ENCODE measurements at places on chromosomes 5 and 9.

GRCh38 chr5:103424453-103425205, 138.0 kb downstream of the NUDT12 start:
- DNase-seq, result no peak

- DNase-seq, result no peak
These were observed 502.3 kb downstream of the DIRAS2 start for GRCh38 chr9:90140131-90140818.

DNA sequence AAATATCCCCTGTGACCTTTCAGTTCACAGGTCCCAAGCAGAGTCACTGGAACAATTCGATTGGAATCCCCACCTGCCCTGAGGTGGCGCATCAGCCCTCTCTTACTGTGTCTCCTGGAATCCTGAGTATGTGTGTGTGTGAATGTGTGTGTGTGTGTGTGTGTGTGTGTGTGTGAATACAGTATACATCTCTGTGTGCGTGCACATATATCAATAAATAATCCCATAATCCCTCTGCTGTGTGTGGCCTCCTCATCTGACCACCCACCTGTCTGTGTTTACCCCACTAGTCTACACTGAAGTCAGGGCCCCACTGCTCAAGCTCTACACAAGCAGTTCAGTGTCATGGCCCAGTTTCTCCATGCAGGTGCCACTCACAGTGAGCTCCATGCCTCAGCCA, 187.4 kb downstream of the ERCC6L2 start:
- no peak for DNase-seq

DNA sequence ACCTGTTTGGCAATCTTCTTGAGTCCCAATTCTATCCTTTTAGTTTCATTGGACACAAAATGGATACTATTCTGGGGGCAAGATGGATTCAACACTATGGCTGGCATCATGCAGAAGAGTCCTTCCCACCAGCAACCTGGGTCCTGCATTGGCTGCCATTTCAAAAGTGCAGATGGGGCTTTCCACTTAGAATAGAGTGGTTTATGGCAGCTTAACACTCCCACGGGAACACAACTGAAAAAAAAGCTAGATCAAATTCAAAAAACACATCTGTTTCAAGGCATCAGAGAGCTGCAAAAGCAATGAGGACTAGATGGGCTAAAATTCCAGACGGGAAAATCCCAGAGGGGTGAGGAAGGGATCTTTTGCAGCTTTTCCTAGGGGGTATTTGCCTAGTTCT, 11.2 kb upstream of the HMHB1 start:
- no peak for DNase-seq

DNA sequence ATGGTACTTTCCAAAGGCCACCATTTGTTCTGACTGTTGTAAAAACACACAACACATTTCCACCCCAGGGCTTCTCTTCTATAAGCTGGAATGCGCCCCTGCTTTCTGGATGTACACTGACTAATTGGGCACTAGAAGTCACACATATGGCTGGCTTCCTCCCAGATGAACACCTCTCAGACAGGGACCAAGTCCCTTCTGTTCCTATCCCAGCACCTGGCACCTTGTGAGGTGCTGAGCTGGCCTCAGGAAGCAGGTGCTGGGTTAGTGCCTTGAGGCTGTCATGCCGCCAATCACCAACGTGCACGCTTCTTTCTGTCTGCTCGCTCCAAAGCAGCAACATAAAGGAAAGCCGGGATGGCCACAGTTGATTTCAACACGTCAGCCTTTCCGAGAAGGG, 93.2 kb downstream of the FSTL4 start:
- no peak for DNase-seq

GRCh38 chr9:69867081-69867814, 46.6 kb downstream of the CFAP95 start:
- no peak for DNase-seq

GRCh38 chr9:29555502-29555901, 1982.2 kb upstream of the C9orf72 start:
- DNase-seq, result no peak

- DNase-seq, result no peak
These were observed 6.9 kb downstream of the IL17B start for GRCh38 chr5:149372076-149372795.

- no peak for DNase-seq
These were observed 138.0 kb downstream of the ADAMTSL1 start for GRCh38 chr9:18611971-18612370.

GRCh38 chr9:91659529-91660495, 236.2 kb upstream of the NFIL3 start:
- no peak for DNase-seq

- DNase-seq, result no peak
These were observed 4.7 kb upstream of the PPP1R26 start for GRCh38 chr9:135474915-135475314.

GRCh38 chr9:124377551-124378406, 37.5 kb downstream of the PSMB7 start:
- DNase-seq, result no peak

DNA sequence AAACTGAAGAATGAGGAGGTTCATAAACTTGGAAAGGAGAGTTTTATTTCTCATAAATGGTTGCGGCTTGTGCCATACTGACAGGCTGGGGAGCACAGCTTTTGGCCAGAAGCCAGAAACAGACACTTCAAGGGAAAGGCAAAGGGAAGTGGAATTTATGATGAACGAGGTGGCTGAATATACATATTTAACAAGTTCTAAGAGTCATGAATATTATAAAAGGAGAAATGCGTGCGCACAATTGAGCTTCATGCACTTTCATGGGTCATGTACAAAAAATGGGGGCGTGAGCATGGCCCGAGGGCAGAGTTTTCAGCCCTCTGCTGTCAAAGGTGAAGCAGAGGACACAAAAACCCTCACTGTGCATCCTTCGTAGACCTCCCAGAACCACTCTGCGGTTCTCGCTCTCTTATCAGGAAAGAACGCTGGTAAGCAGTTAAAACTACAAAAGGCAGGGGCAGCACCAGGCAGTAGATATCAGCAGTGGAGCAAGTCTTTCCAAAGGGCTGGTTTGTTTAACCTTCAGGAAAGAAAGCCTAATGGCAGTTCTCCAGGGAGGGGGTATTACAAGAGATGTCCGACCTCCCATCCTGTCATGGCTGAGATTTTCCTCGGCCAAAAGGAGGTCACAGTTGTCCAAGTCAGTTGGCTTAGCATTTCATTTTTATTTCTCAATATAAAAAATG, 29.0 kb downstream of the AUH start:
- DNase-seq, result no peak

- no peak for DNase-seq
These were observed 59.3 kb downstream of the GALNT10 start for GRCh38 chr5:154249826-154250225.

- DNase-seq, result no peak
These were observed 25.5 kb downstream of the ERAP2 start for GRCh38 chr5:96901841-96902240.

GRCh38 chr9:136206602-136207275, 1.8 kb upstream of the LHX3 start:
- no peak for DNase-seq

DNA sequence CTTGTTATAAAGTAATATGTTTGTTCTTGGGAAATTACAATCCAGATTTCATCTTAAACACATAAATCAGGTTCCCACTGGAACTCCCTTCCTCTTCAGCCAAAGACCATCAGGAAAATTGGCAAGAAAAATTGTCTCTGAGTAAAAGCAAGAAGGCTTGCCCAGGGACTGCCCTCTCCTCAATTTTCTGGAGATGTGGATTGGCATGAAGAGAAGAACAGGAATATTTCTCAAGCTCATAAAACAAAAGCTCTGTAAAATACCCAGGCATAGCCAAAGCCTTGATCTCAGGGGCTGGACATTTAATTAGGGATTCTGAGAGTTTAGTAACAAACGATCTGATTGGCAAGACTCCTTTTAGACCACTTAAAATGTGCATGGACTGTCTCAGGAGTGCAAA, 223.4 kb downstream of the ZNF608 start:
- DNase-seq, result no peak

GRCh38 chr5:92942762-92943161, 638.3 kb downstream of the NR2F1-AS1 start:
- no peak for DNase-seq

DNA sequence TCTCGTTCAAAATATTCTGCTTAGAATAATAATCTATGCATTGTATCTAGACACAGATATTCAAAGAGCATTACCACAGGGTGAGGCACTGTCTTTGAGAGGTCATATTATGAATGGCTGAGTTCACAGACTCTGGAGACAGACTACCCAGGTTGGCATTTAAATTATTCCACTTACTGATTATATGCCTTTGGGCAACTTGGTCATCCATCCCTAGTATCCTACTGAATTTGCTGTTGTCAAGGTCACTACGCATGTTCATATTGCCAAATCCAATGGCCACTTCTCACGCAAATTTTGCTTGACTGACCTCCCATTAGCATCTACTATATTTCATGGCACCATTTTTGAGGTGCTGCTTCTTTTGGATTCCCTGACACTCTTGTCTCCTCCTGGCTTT, 498.6 kb upstream of the TLE4 start:
- DNase-seq, result no peak

DNA sequence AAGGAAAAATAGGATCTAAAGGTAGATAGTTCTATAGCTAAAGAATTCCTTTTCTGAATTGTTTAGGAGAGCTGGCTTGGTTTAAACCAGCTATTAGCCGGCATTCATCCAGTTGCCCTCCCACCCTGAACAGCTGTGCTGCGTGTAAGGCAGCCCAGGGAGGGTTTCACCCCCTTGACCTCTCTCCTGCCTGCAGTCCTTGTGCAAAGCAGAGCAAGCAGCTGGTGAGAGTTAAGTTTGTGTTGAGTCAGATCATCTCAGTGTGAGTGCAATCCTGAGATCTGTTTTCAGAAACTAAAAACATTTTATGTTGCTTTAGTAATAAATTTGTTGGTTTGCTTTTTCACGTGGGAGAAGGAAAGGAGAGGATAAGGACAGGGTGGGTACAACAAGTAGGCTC, 13.0 kb downstream of the SLC25A25 start:
- no peak for DNase-seq

GRCh38 chr9:37961351-37961750, 57.4 kb upstream of the SLC25A51 start:
- DNase-seq, result no peak

DNA sequence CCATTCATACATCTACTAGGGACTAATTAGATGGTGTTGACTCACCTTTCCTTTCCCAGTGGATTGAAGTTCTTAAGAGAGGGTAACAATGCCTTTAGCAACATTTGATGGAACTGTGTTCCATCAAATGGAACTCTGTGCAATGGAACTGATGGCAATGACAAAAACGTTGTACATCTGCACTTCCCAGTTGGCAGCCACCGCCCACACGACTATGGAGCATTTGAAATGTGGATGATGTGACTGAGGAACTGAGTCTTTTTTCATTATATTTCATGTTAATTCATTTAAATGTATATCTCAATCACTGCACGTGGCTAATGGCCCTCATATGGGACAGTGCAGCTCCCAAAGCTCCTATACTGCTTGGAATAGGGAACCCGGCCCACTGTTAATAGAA, 39.0 kb upstream of the ICE1 start:
- DNase-seq, result no peak

DNA sequence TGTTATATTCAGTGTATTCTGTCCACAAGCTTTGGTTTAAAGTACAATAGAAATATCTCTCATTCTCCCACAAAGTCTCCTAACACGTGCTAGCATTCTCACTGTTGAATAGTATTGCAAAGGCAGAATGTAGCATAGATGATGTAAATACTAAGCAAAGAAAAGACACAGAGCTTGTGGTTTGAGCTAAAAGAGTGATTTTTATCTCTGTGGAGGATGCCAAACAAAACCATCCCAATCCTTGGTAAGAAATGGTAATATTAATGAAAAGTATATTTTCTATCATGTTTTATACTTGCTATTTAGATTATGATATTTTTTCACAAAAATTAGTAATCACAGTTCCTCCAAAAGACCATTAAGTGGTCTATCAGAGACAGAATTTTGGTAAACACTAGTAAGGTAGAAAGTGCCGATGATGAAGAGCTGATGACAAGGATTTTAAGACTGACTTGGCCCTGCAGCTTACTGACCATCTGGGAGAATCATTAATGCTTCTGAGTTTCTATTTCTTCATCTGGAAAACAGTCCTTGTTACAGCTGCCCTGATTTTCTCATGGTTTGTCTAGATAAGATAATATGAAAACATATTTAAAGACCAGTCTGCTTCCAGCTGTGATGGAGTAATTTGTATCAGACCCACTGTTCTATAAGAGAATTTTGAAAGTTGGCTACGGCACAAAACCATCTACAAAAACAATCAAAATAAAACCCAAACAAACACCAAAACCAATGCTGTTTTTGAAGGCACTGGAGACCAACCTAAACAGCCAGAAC, 510.2 kb downstream of the SPATA31D1 start:
- no peak for DNase-seq

- no peak for DNase-seq
These were observed 54.0 kb upstream of the FKTN start for GRCh38 chr9:105503881-105504280.

GRCh38 chr9:135069558-135070197, 17.8 kb upstream of the OLFM1 start:
- no peak for DNase-seq

- DNase-seq, result no peak
These were observed 48.9 kb upstream of the CCDC112 start for GRCh38 chr5:115345344-115345743.

DNA sequence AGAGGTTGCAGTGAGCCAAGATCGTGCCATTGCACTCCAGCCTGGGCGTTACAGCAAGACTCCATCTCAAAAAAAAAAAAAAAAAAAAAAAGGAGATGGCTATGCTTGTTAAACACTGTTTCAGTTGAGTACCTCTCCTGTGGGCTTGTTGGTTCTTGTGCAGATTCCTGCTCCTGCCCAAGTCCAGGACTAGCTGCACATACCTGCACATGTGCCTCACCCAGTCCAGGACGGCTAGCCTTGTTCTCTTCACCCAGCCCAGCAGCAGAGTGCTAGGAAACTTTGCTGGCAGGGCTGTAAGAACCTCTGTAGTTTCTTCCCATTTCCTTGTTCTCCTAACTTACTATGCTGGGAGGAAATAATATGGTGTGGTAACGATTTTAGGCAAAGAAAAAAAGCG, 234.1 kb upstream of the DMRT1 start:
- DNase-seq, result no peak

- DNase-seq, result no peak
These were observed 201.2 kb downstream of the FGF10 start for GRCh38 chr5:44187973-44188372.

DNA sequence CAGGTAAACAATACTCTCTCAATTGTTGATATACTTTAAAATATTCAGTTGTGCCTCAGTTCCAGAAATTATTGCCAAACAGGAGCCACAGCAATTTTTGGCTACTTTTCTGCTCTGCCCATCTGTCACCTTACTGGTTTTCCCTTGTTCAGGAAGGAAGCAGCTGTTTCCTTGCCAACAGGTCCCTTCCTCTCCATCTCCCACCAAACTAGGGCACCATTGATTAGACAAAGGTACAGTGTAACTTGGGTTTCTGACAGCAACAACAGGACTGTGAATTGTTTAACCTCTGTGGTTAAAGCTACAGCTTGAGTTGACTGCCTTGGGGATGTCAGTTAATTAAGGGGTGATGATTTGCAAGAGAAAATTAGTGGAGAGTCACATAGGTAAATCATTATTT, 76.9 kb downstream of the PIP5K1B start:
- no peak for DNase-seq

All from activated CD8-positive, alpha-beta memory T cell treated with anti-CD3 and anti-CD28 coated beads, Interleukin-2, amount 50 U/mL, for 48 hours (primary cell).